Activated CD4-positive, alpha-beta memory T cell treated with anti-CD3 and anti-CD28 coated beads, Interleukin-2, amount 10 ng/mL, durations not matched to agents 7 days and 5 days (primary cell): ENCODE measurements at places on chromosomes 6 and 20.
A peak's percentile ranks its signal among the peaks of the same experiment; 100 is the strongest.

DNA sequence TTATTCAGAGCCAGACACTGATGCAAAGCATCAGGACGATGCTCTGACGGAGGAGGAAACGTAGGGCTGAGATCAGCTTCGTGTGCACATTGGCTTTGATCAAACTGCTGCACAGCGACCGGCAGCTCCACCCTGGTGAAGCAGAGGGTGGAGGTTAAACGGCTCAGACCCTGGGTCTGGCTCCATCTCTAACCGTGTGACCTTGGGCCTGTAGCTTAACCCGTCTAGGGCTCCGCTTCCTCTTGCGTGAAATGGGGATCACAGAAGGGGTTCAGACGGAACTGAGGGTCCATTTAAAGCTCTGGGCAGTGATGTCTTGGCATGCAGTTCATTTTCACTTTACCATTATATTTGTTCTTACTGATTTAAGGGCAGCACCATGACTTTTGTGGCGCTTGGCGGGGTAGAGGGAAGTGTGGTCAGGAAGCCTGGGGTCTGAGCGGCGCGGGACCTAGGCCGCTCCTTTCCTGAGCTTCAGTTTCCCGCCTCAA lies 644 bp downstream of the RBL1 start:
- DNase-seq, result peak; percentile 67

GRCh38 chr6:105452924-105453756 lies 50.3 kb upstream of the PREP start:
- DNase-seq, result peak; percentile 43

DNA sequence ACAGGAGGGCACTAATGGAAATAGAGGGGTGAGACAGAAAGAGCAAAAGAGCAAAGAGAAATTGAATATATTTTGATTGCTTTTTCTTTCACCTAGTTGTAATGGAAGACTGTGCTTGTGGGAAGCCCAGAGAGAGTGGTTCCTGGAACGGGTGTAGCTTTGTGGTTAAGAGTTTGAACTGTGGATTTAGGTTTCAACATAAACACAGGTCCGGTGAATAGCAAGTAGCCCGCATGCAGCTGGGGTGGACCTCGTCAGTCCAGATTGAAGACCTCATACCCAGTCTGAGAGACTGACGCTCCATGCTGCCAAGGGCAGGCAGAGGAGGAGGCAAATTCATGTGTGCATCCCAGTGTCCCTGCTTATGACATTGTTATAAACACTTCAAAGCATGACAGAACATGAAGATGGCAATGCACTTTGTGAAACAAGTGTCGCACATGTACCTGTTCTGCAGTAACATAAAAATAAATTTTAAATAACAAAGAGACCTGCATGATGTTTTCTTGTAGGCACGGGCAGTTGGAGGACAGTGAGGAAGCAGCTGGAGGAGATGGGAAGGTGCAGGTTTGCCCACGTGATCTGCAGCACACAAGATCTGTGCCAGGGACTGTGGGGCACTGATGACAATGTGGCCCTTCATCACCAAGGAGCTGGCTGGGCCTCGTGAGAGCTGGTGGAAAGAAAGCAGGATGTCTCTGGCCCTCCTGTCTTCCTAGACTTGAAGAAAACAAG lies 220.5 kb upstream of the SSTR4 start:
- DNase-seq, result no peak

DNA sequence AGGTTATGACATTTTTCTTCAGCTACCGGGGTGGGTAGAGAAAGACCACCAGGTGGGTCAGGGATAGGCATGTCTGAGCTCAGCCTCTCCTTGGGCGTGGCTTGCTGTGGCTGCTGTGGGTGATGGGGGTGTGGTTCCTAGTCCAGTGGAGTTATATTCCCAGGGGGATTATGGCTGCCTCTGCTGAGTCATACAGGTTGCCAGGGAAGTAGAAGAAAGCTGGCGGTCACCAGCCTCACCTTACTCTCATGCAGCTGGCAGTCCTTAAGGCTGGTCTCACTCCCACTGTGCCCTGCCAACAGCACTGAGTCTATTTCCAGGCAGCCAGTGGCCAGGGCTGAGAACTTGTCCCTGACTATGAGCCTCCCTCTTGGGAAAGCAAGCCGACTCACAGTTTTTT lies 130.0 kb downstream of the SCP2D1 start:
- DNase-seq, result no peak

DNA sequence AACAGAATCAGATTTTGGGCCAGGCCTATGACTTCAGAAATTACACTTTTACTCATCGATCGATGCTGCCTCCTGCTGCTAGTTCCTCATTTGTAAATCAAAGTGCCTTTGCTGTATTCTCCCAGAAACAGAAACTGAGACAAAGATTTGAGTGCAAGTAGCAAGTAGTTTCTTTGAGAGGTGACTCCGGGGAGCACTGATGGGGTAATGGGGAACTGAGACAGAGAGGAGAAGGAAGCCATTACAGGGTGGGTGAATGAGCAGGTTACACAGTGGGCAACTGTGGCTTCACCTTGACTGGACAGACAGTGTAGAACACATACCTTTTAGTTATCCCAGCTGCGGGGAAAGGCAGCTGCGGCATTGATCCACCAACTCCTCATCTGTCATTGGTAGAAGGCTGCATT lies 9.7 kb upstream of the CD40 start:
- no peak for DNase-seq
